ENCODE measurements at places on chromosomes 5 and 9.

- DNase-seq, result no peak
Observed at GRCh38 chr5:115389799-115390382, 93.4 kb upstream of the CCDC112 start.

- peak; percentile 4 for DNase-seq
Observed at GRCh38 chr9:6907772-6908381, 150.1 kb downstream of the KDM4C start.

GRCh38 chr5:141508798-141509611 is 20.1 kb downstream of the PCDHGC5 start:
- no peak for DNase-seq

- DNase-seq, result no peak
Observed at GRCh38 chr5:66849803-66850202, 253.6 kb downstream of the MAST4 start.

- DNase-seq, result no peak
Observed at GRCh38 chr9:89473762-89474469, 24.0 kb downstream of the SEMA4D start.

GRCh38 chr5:128155776-128156175 is 72.2 kb downstream of the SLC12A2 start:
- no peak for DNase-seq

- no peak for DNase-seq
Observed at GRCh38 chr5:34062419-34062818, 19.4 kb upstream of the C1QTNF3 start.

GRCh38 chr9:84502066-84502465 is 161.5 kb upstream of the SLC28A3 start:
- no peak for DNase-seq

DNA sequence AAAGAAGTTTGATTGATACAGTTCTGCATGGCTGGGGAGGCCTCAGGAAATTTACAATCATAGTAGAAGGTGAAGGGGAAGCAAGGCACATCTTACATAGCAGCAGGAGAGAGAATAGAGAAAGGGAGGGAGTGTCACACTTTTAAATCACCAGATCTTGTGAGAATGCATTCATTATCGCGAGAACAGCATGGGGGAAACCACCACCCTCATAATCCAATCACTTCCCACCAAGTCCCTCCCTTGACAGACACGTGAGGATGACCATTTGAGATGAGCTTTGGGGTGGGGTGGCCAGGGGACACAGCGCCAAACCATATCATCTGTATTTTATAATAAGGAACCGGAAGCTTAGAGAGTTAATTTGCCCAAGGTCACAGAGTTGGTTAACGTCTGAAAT is 13.7 kb upstream of the FOCAD start:
- no peak for DNase-seq

DNA sequence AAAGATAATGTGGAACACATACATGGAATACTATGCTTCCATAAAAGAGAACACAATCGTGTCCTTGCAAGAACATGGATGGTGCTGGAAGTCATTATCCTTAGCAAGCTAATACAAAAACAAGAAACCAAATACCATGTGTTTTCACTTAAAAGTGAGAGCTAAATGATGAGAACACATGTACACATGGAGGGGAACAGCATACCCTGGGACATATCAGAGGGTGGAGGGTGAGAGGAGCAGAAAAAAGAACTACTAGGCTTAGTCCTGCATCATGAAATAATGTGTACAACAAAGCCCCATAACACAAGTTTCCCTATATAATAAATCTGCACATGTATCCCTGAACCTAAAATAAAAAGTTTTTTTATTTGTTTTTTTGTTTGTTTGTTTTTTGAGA is 855.5 kb upstream of the NUDT12 start:
- DNase-seq, result no peak

- no peak for DNase-seq
Observed at GRCh38 chr9:14690948-14691730, 2.1 kb downstream of the ZDHHC21 start.
